ENCODE measurements at places on chromosomes 3 and 15. TPM values are rescaled to one million over a fixed set of nuclear protein-coding genes. Genes with fewer than 3 reads are reported as not detected.

Gene CTXN2
- not detected for total RNA-seq

Gene EOGT
- 24.4 TPM for total RNA-seq

Gene UCN2
- total RNA-seq, result 17.5 TPM

Gene STRA6
- 45.8 TPM for total RNA-seq

Gene EFCC1
- not detected for total RNA-seq

Gene SLC25A36
- total RNA-seq, result 79.6 TPM

Gene FAM81A
- total RNA-seq, result 3.2 TPM

Gene ADGRG7
- total RNA-seq, result not detected

Gene COL7A1
- 21.1 TPM for total RNA-seq

Gene CLDN18
- not detected for total RNA-seq

Gene CTDSPL
- total RNA-seq, result 7.5 TPM

Gene ADCY5
- total RNA-seq, result 0.04 TPM

Gene OR4F15
- total RNA-seq, result 0.13 TPM

Gene NUSAP1
- 131 TPM for total RNA-seq

Gene XCR1
- not detected for total RNA-seq

Gene UNC45A
- total RNA-seq, result 56.6 TPM

Gene B3GALNT1
- total RNA-seq, result not detected

Gene MORC1
- total RNA-seq, result not detected

Gene TMEM40
- not detected for total RNA-seq

Gene DAPK2
- total RNA-seq, result 3.3 TPM

Gene TRH
- not detected for total RNA-seq

Gene GADL1
- total RNA-seq, result not detected

Gene RPS27L
- total RNA-seq, result 118 TPM

Gene ROPN1
- 3.0 TPM for total RNA-seq

Gene RPUSD2
- total RNA-seq, result 28.7 TPM

Gene OR5K2
- total RNA-seq, result not detected

Gene MOBP
- total RNA-seq, result not detected

Gene LYZL4
- 0.34 TPM for total RNA-seq

Gene LMOD3
- not detected for total RNA-seq

Gene CFAP100
- total RNA-seq, result not detected

Gene CXCR6
- total RNA-seq, result not detected

Gene DISP2
- total RNA-seq, result 1.0 TPM

Gene SLC9C1
- 0.04 TPM for total RNA-seq

Gene MYLK
- total RNA-seq, result 13.6 TPM

Gene FILIP1L
- total RNA-seq, result not detected

Gene A4GNT
- not detected for total RNA-seq

Gene CCK
- 1.4 TPM for total RNA-seq

Gene BSN
- total RNA-seq, result 0.57 TPM

Gene FAM43A
- 26.0 TPM for total RNA-seq

Gene SCAANT1
- total RNA-seq, result 5.6 TPM

Gene MAP6D1
- total RNA-seq, result 1.0 TPM

Gene SPATA12
- total RNA-seq, result not detected

Gene H1-8
- not detected for total RNA-seq

Gene EEF1AKMT4
- total RNA-seq, result 5.9 TPM

Gene PRSS50
- total RNA-seq, result not detected

Gene CDV3
- total RNA-seq, result 112 TPM

Gene SEMA4B
- 11.5 TPM for total RNA-seq

Gene ALDH1A3
- total RNA-seq, result 2,025 TPM

Gene SYNPR
- not detected for total RNA-seq

Gene PLA2G4D
- total RNA-seq, result not detected

Gene NUP210
- total RNA-seq, result 16.0 TPM

Gene ZNF501
- 1.4 TPM for total RNA-seq

Gene AEN
- 127 TPM for total RNA-seq

Gene LMCD1
- total RNA-seq, result 41.4 TPM

Gene CDC25A
- total RNA-seq, result 53.0 TPM

Gene MEX3B
- 1.3 TPM for total RNA-seq

Gene GOLGA8S
- total RNA-seq, result not detected

Gene LRRN1
- not detected for total RNA-seq

Gene TXNRD3
- 8.7 TPM for total RNA-seq
